ENCODE measurements at places on chromosomes 6 and 20.

DNA sequence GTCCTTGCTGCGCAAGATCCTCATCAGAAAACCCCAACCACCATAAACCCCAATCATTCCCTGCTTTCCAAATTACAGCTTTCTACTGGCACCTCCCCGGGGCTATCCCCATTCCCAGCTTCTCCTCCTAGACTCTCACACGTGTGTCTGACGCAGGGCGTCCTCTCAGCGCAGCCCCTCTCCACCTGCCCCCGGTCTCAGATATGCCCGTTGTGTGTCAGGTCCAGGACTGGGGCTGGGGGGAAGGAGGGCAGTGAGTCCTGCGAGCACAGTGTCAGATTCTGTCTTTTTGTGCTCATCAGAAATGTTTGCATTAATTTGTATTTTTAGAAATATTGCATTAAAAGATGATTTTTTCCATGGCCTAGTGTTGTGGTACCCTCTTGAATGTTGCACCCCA, 48.6 kb downstream of the LRFN2 start:
- no peak for DNase-seq

- no peak for DNase-seq
Measured at GRCh38 chr20:57503035-57503658, 21.8 kb downstream of the CTCFL start.

- DNase-seq = no peak
Measured at GRCh38 chr6:72826744-72827438, 205.0 kb downstream of the KCNQ5 start.

DNA sequence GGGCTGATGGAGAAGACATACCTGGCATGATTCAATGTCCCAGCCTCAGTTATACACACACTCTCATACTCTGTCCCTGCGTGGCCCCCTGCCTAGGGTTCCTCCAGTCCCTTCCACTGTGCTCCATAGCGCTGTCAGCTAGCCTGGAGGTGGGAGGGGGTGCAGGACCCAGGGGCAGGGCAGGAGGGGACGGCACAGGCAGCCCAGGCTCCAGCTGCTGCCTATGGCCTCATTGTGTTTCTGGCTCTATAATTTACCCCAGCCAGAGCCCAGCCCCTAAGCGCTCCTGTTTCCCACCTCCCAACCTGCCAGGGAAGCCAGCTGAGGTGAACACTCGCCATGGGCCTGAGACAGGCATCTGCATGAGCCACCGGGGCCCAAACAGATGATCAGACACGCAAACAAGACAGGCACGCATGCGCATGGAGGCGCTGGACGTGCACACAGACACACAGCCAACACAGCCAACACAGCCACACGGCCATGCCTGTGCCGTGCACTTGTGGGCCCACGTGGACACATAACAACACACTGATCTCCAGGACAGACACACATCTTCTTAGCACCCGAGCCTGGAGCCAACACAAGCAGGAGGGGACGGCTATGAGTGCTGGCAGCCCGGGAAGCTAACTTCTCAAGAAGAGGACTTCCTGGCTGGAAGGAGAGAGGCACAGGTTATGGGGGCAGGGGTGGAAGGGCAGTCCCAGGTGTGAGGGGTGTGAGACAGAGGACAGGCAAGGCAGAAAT, 124.9 kb downstream of the GRM4 start:
- peak; percentile 55 for DNase-seq

- peak; percentile 67 for DNase-seq
Measured at GRCh38 chr6:156791320-156791850, 14.2 kb downstream of the ARID1B start.

GRCh38 chr6:154266560-154267099, 90.0 kb downstream of the IPCEF1 start:
- DNase-seq = no peak

DNA sequence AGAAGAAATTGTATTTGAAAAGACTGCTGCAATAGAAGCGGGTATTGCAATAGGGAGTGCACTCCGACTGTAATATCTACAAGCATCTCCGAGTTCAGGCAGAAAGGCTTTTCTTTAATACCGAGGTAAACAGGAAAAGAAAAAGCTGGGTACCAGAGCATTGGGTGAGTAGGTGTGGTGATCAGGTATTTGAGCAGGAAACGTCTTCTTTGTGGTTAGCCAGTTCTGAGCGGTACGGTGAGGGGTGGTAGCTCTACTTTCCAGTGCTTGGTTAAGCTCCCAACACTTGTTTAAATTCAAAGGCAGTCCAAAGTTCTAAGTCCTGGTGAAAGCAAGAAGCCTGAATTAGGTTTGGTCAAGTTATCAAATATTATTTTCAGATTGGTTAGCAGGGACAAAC, 404.1 kb downstream of the LMBRD1 start:
- DNase-seq = no peak

DNA sequence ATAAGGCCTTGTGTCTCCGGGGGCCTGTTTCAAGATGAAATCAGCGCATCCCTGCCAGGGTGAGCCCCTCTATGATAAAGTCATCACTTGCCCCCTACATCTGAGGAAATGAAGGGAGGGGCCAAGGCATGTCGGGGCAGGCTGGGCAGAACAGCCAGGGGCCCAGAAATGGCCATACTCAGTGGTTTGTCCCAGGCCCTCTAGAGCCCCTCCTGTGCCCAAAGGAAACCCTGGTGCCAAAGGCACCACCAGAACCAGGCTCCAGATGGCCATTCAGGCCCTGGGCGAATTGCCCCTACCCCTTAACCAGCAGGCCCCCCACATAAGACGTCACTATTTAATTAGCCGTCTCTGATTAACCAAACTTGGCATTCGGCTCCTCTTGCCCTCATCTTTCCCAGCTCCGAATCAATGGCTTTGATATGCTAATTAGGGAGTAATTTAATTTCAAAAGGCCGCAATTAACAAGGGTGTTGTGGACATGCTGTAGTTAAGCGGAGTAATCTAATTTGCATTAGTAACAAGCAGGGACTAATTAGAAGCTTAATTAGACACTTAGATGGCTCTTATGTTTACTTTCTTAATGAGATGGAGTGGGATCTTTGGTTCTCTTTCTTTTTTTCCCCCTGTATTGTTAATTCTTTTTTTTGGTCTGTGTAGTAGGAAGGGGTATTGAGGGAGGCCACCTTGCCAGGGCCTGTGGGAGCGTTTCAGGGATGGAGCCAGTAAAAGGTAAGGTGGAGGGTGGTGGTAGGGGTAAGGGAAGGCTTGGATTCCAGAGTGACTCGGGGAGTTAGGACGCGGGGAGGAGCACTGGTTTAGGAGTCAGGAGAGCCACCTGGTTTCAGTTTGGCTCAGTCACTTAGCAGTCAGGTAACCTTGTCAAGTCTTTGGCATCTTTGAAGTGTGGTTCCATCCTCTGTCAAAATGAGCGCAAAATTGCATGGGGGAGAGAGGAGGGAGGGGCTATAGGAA, 9.4 kb downstream of the FOXP4 start:
- no peak for DNase-seq

DNA sequence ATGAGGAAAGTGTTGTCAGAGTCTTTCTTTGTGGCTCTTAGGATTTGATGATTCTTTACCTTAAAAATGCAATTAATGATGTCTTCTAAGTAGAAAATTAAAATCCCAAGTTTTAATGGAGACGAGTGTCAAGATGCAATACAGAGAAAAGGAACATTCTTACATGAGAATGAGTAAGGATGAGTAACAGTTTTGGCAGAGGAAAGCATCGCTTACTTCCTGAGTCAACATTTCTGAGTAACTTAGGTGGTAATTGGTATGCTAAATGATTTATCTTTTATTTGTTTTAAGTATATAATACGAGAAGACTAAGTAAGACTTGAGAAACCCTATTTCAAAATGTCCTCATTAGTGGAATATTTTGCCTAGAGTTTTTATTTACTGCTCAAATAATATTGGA, 101.3 kb downstream of the RTN4IP1 start:
- DNase-seq = no peak

DNA sequence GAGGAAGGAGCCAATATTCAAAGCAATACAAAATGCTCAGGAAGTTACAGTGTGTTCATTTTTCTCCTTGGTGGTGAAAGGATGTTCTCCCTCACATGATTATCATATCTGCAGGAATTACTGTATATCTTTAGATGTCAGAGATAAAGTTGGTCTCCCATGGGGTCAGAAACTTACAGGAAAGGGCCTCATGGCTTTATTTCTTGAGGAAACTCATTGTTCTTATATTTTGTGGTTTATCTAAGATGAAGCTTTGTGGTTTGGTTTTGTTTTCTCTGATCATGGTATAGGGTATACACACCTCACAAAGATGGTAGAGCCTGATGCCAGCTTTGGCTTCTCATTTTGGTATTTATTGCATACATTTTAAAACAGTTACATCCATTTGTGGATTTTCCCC, 100.5 kb upstream of the STXBP5 start:
- DNase-seq = no peak

DNA sequence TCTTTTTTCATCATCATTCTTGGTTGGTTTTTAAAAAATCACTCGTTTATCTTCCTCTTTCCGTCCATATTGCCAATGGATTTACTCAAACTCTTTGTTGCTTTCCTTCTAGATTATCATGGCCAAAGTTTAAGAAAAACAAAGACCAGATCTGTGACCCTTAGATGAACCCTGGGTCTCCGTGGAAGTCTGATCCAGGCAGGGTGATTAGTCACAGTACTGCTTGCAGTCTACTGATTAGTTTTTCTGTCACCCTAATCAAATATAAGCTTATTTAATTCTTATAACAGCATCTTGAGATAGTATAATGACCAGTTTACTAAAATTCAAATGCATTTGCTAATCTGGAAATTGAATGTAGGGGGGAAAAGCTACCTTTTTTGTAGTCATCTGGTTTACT, 6.0 kb upstream of the SMIM28 start:
- no peak for DNase-seq

DNA sequence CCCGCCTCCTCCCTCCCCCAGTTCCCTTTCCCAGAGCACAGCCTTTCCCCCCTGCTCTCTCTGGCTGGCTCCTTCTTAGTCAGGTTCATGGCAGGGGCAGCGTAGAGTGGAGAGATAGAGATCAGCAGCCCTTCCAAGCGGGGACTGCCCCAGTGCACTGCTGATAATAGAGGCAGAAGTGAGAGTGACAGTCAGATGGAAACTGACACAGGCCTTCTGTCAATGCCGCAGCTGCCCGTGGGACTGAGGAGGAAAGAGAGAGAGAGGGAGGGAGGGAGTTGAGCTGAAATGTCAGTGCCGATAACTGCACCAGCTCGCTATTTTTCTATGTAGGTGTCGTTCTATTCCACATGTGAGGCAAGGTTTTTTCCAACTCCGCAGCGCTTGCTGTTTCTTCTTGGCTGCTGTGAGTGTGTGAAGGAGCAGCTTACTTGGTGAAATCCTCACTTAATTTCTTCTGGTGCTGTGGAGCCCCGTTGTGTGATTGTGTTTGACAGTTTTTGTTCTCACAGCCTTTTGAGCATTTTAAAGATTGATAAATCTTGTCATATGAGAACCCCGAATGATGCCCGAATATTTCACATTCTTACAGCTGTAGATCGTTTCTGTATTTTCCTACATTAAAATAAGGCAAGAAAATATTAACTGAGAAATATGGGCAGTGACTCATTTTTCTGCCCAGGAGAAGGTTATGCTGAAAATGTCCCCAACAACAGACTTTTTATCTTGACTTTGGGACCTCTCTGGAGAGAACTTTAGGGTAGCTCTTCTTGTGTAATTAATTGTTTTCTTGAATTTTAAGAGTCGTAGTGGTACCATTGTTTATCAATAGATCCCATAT, 386.4 kb upstream of the MMS22L start:
- DNase-seq = peak; percentile 11

GRCh38 chr6:12749531-12750379, 33.2 kb downstream of the PHACTR1 start:
- peak; percentile 65 for DNase-seq

- peak; percentile 31 for DNase-seq
Measured at GRCh38 chr6:100116411-100117194, 122.6 kb upstream of the MCHR2 start.

DNA sequence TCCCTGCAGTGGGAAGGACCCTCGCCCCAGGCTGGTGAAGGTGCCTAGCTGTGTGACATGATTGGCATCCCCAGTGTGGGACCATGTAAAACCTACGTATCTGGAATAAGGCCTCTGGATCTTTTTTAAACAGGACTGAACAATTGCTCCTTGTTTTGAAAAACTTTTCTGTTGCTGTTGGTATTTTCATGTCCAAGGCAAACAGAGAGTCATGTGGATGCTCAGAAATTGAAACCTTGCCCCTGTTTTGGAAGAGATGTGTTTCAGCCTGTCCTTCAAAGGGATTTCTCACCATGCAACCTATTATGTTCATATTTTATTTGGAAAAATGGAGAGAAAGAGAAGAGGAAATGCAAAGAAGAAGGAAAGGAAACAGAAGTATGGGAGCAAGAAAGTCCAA, 362.3 kb downstream of the PKHD1 start:
- DNase-seq = no peak

DNA sequence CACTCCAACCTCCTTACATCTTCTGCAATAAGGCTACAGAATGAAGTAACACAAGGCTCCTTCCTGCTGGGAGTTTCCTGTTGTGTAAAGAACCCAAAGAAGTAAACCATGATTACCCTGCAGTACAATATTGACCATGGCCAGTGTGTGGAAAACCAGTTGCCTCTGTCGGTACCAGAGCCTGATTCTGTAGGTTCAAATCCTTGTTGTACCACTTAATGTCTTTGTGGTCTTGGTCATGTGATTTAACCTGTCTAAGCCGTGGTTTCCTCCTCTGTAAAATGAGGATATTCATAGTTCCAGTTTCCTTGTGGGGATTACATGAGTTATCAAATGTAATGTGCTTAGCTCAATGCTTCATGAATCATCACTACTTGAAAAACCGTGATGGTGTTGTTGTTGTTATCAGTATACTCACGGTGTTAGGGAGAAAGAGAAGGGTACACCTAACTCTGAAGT, 60.3 kb upstream of the PRELID3B start:
- no peak for DNase-seq

DNA sequence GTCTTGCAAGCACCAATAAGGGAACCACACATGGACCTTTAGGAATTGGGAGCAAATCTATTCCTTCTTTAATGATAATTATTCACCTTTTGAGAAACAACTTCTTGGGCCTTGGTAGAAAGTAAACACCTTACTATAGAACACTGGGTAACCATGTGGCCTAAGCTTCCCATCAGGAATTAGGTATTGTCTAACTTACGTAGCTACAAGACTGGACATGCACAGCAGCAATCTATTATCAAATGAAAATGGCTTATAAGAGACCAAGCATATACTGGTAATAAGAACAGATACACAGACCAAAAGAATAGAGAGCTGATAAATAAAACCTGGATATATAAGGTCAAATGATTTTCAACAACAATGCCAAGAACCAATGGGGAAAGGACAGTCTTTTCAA, 16.8 kb downstream of the TCP11 start:
- DNase-seq = no peak

DNA sequence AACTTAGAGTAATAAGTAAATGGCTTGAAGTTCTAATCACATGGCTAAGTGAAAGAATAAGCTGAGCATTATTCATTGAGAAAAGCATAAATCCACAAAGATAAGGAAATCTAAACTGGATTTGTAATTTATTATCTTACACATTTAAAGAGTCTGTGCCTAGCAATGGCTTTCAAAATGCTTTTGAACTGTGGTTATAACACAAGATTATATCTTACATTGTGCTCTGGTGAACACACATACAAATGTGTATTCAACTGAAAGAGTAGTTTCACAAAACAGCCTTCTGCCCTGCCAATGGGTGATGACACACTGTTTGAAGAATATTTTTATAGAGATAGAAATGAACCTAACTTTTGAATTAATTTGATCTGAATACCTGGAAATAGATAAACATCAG, 83.3 kb downstream of the AFDN start:
- no peak for DNase-seq

- no peak for DNase-seq
Measured at GRCh38 chr6:20575125-20575524, 40.9 kb downstream of the CDKAL1 start.

GRCh38 chr6:166075186-166075585, 92.5 kb downstream of the TBXT start:
- no peak for DNase-seq

- DNase-seq = no peak
Measured at GRCh38 chr6:157787080-157787479, 36.0 kb upstream of the SNX9 start.

All from NCI-H2227 treated with DMSO at 0.1 percent for 48 hours (cell line).